ENCODE measurements at places on chromosomes 5 and 9. TPM values are rescaled to one million over a fixed set of nuclear protein-coding genes. Genes with fewer than 3 reads are reported as not detected.

The GFRA3 gene
- not detected for total RNA-seq

The TOR4A gene
- 9.2 TPM for total RNA-seq

The SLC2A6 gene
- 3.9 TPM for total RNA-seq

The RXFP3 gene
- total RNA-seq, result not detected

The NUTM2F gene
- total RNA-seq, result not detected

DNA sequence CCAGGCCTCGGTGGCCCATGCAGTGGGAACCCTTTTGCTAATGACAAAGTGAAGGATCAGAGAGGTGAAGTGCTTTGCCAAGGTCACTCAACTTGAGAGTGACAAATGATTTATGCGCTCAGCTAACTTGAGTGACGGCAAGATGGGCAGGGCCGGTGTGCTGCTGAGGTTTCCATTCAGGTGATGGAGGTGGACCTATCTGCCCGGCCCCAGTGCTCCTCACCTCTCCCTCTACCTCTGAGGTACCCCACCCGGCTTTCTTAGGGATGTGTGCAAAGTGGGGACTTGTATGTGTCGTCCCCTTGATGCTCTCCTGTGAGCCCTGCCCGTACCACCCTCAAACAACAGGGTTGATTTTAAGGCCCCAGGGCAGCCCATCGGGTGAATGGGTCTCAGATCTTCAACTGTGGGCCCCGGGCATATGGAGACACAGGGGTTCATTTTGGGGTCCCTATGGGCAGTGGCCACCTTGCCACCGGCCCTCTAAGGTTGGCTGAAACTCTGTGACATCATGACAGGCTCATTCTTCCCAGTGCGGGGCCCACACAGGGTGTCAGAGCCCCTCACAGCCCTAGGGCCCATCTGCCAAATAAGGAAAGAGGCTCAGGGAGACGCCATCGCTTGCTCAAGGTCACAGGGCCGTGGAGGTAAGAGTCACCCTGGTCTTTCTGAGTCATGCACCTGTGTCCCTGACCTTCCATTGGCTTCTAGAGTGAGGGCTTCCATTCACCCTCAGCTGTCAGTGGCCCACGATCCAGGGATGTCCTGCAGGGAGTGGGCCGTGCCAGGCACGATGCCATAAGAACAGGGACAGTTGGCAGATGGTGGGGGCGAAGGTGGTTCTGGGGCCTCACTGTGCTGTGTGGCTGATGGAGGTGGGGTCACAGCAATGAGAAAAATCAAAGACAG is 170.6 kb upstream of the MVB12B start:
- DNase-seq, result peak; percentile 62

- DNase-seq, result no peak
Measured at GRCh38 chr5:57437976-57438805, 44.4 kb downstream of the ACTBL2 start.

DNA sequence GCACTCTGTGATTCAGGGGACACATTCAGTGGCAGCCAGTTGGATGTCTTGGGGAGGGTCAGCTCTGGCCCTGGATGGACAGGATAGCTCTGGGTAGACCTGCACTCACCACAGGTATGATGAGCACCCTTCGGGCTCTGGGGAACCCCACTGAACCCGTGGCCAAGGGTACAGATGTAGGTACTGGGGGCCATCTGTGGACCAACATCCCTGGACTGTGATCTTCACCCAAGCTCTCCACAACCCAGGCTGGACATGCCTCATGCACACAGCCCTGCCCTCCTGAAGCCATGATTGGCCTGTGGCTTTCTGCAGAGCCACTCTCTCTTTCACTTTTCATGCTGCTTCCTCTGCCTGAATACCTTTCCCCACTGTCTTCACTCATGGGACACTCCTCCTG is 15.6 kb upstream of the ACSL6 start:
- peak; percentile 77 for DNase-seq

GRCh38 chr5:39294736-39295135 is 69.6 kb downstream of the C9 start:
- DNase-seq, result no peak

GRCh38 chr9:93713716-93714115 is 137.3 kb downstream of the PHF2 start:
- DNase-seq, result no peak

DNA sequence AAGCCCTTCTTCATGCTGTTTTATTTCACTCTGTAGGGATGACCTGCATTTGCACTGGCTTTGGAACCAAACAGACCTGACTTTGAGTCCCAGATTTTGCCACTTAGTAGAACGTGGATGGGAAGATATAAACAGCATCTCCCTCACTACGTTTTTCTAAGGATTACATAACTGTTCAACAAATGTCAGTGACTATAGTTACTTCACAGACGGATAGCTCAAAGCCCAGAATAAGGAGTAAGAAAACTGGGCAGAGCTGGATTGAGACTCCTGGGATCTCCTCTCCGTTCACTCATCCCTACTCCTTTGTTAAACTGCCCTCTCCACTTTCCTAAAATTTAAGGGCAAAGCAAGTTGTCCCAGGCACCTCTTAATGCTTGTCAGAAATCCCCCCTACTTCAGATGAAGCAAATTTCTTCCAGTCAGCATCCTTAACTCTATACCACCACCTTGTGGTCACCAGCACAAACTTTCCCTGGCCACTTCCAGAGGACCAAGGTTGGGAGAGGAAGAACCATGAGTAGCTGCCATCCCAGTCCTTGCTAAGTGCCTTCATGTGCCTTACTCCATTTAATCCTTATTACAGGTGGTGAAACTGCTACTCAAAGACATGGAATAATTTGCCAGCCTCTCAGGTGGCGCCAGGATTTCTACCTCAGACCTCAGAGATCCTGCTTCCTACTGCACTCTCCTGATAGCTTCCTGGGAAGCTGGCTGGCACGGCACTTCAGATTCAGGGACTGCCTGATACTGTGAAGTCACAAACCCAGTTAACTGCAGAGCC is 38.4 kb downstream of the EGR1 start:
- DNase-seq, result peak; percentile 28

DNA sequence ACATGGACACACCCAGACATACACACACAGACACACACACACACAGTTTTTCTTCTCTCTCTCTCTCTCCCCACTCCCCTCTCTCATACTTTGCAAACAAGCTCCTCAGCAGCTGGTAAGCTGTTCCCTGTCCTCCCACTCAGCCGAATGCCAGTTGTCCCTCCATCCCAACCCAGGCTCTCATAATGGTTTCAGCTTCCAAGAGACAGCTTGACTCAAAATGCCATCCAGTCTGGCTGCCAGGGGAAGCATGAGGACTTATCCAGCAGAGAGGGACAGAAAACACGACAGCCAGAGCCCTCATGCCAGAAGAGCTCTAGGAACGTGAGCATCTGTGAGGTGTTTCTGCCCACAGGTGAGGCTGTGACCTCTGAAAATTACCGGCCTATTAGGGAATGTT is 112.6 kb upstream of the SPDL1 start:
- no peak for DNase-seq

DNA sequence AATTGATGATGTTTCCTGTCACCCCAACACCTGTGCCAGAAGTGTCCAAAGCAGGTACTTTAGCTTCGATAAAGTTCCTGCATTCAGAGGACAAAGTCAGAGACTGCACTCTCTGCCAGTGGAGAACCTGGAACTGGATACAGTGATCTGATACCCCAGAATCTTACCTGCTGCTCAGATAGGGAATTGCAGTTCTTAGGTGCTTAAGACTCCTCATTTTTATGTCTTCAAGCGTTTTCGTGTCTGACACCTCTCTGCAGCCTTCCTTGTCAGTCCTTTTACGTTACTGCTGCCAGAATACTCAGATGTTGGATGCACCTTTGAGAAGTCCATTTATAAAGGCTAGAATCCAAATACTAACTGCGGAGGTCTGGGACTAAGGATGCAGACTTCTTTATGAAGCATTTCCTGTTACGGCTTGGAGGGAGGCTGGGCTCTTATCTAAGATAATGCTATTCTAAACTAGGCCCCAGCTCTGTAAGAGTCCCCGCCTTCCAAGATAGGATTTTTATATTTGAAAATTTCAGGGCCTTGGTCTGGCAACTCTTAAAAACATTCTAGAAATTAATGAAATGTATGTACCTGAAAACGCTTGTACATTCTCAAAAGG is 1.9 kb downstream of the ISOC1 start:
- no peak for DNase-seq

All from mesenteric fat pad (tissue), 1 donor.